Natural killer cell (primary cell): ENCODE measurements at places on chromosomes 13 and 19. TPM values are rescaled to one million over a fixed set of nuclear protein-coding genes. Genes with fewer than 3 reads are reported as not detected.

GRCh38 chr13:114057166-114058050, 75.0 kb downstream of the RASA3 start:
- no peak for DNase-seq

DNA sequence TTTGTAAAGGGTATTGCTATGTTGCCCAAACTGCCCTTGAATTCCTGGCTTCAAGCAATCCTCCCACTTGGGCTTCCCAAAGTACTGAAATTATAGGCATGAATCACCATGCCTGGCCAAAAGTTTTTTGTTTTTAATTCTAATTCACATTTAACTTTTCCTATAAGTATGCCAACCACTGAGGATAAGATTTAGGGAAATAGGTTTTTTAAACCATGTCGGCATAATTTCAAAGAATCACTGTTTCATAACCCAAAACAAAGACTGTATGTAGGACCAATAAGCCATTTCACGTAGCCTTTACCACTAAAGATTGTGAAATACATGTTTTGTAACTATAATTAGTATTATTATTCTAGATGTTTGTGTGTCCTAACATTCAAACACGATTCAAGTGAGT, 8.2 kb downstream of the ZDHHC20 start:
- DNase-seq: no peak

DNA sequence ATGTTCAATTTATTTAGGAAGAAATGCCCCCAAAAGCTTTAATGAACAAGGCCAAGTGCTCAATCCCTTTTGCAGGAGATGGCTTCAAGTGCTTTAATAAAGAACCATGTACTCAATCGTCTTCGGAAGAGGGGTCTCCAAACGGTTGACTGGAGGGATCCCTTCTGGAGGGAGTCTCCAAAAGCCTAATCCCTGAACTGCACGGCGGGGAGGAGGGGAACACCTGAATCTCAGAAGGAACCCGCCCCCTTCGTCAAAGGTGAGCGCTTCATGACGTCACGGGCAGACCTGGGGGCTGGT, 505 bp downstream of the PAF1 start:
- DNase-seq: peak; percentile 93

GRCh38 chr13:43298816-43299215, 275.4 kb downstream of the DNAJC15 start:
- no peak for DNase-seq

DNA sequence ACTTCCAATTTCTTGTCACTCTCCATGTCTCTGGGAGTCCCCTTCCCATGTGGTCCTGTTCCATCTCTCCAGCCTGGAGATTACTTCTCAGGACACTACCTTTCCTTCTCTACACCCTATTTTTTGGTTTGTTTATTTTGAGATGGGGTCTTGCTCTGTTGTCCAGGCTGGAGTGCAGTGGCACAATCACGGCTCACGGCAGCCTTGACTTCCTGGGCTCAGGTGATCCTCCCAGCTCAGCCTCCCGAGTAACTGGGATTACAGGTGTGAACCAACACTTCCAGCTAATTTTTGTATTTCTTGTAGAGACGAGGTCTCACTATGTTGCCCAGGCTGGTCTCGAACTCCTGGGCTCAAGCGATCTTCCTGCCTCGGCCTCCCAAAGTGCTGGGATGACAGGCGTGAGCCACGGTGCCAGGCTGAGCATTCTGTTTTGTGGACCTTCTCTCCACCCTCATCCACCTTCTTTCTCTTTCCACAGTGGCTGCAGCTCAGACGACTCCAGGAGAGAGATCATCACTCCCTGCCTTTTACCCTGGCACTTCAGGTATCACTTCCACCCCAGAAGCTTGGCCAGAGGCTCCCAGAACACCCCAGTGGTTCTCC, 644 bp downstream of the HCST start:
- DNase-seq: no peak

DNA sequence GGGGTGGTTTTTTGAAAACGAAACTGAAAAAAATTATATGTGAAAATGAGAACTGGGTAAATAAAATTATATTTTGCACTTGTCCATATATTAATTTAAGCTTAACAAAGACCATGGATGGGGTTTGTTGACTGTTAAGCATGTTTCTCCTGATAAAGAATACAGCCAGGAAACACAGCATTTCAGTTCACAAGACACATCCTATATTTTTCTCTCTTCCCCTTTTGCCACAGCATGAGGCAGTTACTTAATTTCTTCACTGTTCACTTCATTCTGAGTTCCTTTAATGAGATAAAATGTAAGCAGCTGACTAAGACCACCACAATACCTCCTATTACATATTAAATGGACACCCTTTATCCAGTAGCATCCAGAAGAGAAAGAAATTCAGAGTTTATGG, 64.0 kb downstream of the RXFP2 start:
- DNase-seq: no peak

LRRC63 gene
- total RNA-seq: 0.95 TPM

CCL25 gene
- total RNA-seq: not detected

CDC34 gene
- 114 TPM for total RNA-seq
